Inflammatory macrophage treated with lipopolysaccharide for 4 hours (primary cell): ENCODE measurements at places on chromosomes 11 and 22.
A peak's percentile ranks its signal among the peaks of the same experiment; 100 is the strongest.

- DNase-seq, result no peak
Observed at GRCh38 chr22:29701155-29701999, 18.4 kb upstream of the CABP7 start.

DNA sequence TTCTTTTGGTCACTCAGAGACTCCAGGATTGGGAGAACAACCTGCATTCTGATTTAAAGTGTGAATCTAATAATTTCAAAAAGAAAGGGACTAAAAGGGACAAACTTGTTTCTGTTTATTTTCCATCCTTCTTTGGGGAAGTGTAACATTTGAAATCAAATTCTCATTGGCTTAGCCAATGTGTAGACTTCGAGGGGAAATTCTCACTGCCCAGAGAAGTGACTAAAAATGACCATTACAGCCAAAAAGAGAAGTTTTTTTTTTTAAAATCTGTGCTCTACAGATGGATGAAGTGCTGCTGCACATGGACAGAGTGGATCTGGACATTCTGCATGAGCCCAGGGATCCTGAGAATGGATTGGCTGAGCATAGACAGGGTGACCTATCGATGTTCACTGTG is 49.4 kb upstream of the ELF5 start:
- peak; percentile 41 for DNase-seq

DNA sequence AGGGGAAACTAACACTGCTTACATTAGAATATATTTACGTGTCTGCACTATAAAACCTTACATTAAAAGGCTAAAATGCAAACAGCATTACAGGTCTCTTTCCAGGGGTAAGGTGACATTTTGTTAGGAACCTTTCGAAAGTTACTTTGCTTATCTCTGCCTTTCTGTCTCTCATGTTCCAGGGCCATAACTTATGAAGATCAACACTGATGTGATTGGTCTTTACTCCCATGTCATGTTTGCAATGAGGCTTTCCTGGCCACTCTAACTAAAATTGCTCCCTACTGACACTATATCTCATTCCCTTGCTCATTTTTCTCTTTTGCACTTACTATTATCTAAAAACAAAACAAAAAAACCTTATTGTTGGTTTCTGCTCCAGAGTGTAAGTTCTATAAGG is 119.0 kb downstream of the JRKL start:
- no peak for DNase-seq

GRCh38 chr22:20220629-20221026 is 47.5 kb downstream of the RTN4R start:
- no peak for DNase-seq

GRCh38 chr11:126063507-126063852 is 814 bp upstream of the CDON start:
- no peak for DNase-seq

DNA sequence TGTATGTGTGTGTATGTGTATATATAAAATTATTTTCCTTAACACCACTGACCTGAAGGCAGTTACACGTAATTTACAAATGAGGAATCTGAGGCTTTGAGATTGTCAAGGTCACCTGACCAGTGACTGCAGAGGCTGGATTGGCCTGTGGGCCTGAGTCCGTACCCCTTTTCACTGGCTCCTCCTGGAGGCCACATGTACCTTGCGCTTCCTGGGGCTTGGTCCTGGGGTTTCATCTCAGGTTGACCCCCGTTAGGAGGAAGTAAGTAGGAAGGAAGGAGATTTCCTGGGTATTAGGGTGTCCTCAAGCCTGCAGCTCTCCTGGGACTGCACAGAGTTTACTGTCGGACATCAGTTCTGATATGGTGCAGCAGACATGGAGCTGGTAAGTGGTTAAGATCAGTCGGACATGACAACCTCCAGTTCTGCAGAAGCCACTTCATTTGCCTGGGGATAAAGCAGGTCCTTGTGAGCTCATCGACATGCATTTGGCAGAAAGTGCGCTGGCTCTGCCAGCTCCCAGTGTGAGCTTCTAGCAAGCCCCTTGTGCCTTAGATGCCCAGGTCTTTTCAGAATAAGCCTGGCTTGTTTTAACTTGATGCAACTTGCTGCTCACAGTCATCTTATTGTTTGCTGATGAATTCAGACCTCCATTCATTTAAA is 36.6 kb downstream of the ST3GAL4 start:
- peak; percentile 39 for DNase-seq

GRCh38 chr22:19750507-19751490 is 9.8 kb upstream of the TBX1 start:
- no peak for DNase-seq

DNA sequence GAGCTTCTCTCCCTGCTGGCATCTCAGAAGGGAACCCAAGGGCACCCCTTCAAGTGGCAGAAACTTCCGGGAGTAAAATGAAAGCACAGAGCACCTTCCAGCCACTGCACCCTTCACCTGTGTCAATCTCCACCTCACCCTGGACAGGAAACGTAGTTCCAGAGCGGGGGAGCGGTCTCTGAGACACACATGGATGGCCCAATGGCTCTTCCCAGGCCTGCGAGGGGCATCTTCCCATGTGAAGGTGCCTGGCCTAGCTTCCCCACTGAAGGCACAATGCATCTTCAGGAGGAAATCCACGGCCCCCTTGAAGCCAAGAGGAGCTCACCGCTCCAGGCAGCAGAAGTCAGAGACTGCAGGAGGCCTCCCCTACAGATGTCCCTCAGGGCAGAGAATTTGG is 234.2 kb downstream of the BRD1 start:
- no peak for DNase-seq

- no peak for DNase-seq
Observed at GRCh38 chr11:65852508-65853245, 5.3 kb downstream of the CFL1 start.

GRCh38 chr11:17700991-17701390 is 18.4 kb upstream of the MYOD1 start:
- DNase-seq, result no peak

DNA sequence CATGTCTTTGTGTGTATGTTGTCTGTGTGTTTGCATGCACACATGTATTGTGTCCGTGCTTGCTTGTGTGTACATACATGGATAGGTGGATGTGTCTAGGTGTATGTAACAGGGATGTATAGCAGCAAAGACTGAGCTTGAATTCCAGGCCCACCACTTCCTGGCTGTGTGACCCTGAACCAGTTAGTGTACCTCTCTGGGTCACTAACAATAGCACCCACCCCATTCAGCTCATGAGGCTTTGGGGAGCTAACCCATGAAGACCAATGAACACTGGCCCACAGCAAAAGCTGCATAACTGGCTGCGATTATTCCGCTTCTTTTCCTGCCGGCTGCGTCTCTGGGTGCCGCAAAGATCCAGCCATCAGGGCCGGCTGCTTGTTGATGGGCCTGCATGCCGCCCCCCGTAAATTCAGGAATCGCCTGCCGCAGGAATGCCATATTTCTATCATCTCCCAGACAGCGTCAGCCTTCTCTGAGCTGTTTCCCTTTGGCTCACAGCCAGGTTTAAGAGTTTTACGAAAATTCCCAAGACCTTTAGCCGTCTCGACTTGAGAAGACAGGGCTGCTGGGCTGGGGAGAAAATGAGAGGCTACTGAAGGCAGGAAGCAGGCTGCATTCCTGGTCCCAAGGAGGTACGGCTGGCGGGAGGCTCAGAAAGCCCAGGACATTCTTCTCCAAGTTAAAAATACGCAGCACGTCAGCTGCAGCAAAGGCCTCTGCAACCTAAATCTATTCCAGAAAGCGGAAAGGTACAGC is 224.6 kb downstream of the MN1 start:
- DNase-seq, result no peak

GRCh38 chr22:50731811-50732624 is 6.0 kb upstream of the ACR start:
- DNase-seq, result no peak

- no peak for DNase-seq
Observed at GRCh38 chr11:12807621-12808020, 133.4 kb downstream of the TEAD1 start.
